ENCODE measurements at places on chromosomes 5 and 9.

GRCh38 chr5:34550247-34550646 is 105.9 kb upstream of the RAI14 start:
- DNase-seq, result no peak

DNA sequence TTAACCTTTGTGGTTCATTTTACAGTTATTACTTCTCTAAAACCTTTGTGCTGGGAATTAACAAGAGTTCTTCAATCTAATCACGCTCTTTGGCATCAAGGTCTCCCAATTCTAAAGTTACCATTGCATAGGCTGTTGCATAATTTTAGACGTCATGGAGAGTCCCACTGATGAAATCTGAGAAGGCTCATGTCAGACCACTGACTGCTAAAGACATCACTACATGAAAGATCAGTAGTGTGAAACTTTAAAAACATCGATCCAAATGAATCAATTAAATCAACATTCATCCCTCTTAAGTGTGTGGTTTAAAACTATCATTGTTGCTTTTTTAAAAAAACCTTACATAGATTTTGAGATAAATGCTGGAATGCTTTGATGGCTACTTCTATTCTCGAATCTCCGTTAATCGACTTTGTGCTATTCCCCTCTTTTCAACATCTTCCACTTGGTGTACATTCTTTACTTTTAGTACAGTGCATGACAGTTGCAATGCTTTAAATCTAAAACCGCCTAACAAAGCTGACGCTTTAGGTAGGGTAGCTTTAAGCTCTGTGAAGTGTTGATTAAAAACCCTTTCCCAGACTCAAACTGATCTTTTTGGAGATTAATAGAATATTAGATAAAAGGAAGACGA is 33.6 kb downstream of the NR2F1 start:
- no peak for DNase-seq

DNA sequence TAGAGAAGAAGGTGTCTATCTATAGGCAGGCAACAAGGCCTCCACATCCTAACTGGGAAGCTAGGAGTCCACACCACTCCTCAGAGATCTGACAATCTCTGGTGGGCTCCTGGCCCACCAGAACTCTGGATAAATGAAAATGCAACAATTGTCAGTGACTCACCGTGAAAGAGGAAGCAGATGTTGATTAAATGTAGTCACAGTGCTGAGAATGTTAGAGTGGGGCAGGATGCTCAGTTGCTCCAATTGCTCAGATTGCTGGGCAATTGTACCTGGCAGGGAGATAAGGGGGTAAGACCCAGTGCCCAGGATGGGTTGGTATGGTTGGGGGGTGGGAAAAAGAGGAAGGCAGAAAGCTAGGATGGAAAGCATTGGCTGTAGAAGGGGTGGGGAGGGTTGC is 4.3 kb downstream of the CCL19 start:
- DNase-seq, result no peak

DNA sequence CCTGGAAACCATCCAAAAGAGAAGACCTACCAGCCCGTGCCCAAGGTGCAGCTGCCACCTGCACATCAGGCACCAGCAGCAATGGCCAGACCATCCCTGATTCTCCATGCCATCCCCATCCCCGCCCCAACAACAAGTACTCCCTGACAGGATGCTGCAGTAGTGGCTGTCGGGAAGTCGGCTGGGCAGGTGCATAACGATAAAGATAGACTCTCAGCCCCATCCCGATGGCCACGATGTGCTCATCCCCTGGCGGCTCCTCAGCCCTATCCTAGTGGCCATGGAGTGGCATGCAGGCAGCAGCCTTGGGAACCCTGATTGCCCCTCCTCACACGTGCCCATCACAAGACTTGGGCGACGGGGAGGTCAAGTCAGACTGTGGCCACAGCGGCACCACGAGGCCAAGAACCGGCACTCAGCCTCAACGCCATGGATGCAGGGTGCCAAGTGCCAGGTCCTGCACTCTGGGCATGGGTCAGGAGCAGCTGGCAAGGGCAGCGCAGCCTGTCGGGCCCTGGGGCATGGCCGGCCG is 368.8 kb upstream of the SPATA31A5 start:
- no peak for DNase-seq

DNA sequence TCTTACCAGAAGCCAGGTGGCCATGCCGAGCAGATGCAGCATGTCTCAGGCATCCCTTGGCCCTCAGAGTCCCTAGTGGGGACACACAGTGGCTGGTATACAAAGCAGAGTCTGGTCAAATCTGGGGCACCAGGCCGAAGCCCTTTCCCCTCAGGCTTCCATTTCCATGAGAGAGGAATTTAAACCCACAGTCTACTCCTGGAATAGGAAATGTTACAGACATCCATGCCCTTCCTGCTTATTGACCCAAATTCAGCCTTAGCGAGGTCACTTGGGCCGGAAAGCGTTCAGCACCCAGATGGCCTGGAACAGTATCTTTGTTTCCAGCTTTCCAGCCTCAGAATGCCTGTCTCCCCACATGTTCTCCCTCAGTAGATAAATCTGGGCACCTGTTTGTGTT is 131.7 kb downstream of the PIP5K1B start:
- DNase-seq, result no peak

- DNase-seq, result no peak
Measured at GRCh38 chr5:137036640-137037039, 462.5 kb downstream of the SPOCK1 start.

- peak; percentile 44 for DNase-seq
Measured at GRCh38 chr9:129584136-129584535, 36.8 kb downstream of the C9orf50 start.

DNA sequence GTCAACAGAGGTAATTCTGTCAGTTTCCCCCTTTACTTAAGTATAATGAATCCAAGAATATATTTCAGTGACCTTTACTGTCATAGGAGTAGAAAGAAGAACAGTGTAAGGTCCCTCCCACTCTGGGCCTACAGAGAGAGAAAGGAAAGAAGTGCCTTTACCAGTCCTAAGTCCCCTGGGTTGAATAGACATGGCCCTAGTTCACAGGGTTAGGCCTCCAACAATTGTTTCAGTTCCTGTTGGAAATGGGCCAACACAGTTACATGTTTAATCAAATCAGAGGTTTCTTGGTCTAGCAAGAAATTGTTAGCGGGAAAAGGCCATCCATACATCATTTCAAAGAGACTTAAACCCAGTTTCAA is 605.6 kb downstream of the MTRR start:
- no peak for DNase-seq

- no peak for DNase-seq
Measured at GRCh38 chr9:112112519-112112918, 62.6 kb downstream of the SUSD1 start.

GRCh38 chr9:93168581-93168980 is 15.4 kb upstream of the WNK2 start:
- no peak for DNase-seq

GRCh38 chr9:130030651-130031127 is 12.3 kb downstream of the FNBP1 start:
- no peak for DNase-seq

GRCh38 chr9:9142001-9142400 is 1342.4 kb upstream of the DMAC1 start:
- DNase-seq, result no peak

DNA sequence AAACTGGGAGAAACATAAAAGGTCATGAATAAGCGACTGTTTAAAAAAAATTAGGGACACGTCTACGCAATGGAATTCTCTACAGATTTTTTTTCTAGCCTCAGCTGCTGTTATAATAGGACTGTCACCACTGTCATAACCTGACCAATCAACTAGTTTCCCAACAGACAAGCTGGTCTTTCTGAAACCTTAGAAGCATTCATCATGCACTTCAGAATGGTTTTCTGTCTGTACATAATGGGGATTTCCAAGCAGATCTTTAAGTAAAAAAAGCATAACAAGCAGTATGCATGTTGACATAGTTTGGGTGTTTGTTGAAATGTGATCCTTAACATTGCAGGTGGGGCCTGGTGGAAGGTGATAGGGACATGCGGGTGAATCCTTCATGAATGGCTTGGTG is 58.3 kb upstream of the SEMA6A start:
- DNase-seq, result no peak

DNA sequence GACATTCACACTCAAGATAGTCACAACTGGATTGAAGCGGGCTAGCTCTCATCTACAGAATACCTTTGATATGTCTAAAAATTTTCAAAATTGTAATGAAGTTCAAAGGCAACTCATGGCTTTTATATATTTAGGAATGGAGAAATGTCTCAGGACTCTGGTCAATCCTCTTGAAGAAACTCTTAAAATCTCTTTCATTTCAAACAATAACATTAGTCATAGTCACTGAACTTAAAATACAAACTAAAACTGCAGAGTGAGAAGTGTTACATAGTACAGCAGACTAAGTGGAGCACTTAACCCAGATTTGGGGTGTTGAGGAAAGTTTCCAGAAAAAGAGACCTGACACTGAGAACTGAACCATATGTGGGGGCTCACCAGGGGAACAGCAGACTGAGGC is 20.7 kb downstream of the FANCC start:
- DNase-seq, result no peak

DNA sequence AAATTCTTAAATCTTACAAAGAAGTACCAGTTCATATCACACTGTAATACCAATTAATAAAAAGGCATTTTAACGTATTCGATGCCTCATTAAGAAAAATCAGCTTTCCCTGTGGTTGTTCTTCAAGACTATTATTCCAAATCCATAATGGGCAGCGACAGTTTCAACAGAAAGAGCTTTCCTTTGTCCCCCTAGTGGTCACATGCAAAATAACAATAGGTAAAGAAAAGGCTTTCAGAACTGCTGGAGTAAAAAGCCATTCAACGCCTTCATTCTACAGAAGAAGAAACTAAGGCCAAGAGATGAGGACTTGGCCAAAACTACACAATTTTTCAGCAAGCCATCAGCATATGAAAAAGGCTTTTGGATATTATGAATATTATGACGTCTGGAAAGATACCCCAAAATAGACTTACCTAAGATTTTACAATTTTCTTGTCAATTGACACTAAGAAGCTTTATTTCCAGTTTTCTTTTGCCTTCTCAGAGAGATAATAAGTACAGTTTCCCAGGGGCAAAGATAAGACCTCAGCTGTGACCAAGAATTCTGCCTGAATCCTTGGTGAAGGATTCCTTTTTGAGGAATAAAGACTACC is 6.7 kb upstream of the CDH6 start:
- peak; percentile 14 for DNase-seq

DNA sequence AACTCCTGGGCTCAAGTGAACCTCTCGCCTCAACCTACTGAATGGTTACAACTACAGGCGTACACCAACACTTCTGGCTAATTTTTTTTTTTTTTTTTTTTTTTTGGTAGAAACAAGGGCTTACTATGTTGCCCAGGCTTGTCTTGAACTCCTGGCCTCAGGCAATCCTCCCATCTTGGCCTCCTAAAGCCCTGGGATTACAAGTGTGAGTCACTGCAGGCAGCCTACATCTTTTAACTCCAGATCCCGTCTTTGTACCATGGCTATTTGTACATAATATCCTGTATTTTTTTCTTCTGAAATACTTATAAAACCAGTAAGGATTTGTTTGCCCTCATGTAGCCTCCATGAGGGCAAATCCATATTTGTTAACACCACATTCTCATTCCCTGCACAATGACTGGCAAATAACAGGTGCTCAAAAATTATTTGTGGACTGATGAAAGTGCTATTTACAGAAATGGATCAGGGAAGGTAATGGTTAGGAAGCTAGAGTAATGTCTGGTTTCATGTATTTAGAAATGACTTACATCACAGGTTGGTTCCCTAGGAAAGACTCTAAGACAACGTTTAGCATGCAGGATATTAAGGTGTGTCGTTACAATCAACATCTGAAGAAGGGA is 51.9 kb upstream of the POU5F2 start:
- DNase-seq, result no peak

DNA sequence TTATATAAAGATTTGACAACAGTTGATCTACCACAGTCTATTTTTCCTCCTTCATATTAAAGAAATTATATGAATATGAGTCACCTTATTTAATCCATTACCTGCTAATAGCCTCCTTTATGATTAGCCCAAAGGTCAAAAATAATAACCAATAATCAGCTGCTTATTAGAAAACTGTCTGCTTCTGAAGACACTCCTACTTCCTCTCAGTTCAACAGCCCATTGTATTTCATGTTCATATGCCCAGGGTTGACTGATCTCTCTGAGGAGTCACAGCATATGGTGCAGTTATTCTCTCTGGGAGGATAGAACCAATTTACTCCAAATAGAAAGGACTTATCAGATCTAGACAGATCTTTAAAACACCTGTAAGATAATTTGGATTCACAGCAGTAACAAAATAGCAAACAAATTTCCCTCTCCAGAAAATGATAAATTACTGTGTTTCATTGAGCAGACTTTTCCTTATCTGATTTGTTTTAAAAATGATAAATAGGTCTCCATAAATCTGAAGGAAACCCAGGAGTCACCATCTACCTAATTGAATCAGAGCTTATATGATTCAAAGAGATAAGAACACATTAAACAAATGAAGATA is 180.4 kb upstream of the ITGA1 start:
- no peak for DNase-seq

DNA sequence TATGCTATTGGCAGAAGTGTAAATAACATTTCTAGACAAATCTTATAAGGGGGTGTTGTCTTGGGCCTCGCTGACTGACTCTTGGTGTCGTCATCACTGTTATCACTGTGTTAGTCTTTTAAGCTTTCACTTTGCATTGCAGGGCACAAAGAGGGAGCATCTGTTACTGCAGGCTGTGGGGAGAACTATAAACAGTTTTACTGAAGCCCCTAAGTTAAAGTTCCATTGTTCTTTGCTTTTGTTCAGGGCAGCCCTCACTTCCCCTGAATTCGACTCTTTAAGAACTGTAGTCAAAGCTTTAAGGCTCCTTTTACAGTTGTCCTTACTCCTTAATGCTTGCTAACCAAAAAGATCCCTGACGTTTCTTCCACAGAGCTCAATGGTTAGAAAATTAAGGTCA is 605.0 kb downstream of the RAB3C start:
- no peak for DNase-seq

GRCh38 chr5:73494721-73495120 is 3.5 kb upstream of the BTF3 start:
- no peak for DNase-seq

DNA sequence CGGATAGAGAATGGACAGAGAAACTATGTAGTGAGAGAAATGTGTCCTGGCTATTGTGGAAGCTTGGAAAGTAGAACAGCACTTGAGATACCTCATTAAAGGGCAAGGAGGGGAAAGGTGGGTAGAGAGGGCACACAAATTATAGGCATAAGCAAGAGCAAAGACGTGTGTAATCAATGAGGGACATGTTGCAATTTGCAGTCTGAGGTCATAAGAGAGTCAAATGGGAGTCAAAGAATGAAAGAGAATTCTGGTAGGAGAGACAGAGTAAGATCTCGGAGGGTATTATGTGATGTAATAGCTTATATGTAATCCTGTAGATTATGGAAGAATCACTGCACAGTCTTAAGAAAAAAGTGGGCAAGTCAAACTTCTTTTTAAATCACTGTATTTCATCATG is 312.0 kb upstream of the RGMB start:
- DNase-seq, result no peak

Measured in T-helper 2 cell (primary cell).